Bladder microvascular endothelial cell (primary cell): ENCODE measurements at places on chromosomes 4 and X. TPM values are rescaled to one million over a fixed set of nuclear protein-coding genes. Genes with fewer than 3 reads are reported as not detected.

ARR3 gene
- not detected in 2 replicates for total RNA-seq

GAB3 gene
- 8.3 and 13.9 TPM in 2 replicates for total RNA-seq

FHL1 gene
- total RNA-seq = 39.0 and 112 TPM in 2 replicates

MAOA gene
- 13.6 and 203 TPM in 2 replicates for total RNA-seq

KCTD8 gene
- total RNA-seq = 2.3 and 4.2 TPM in 2 replicates

PDCL2 gene
- not detected in 2 replicates for total RNA-seq

GAGE1 gene
- total RNA-seq = not detected in 2 replicates

GAGE12C gene
- total RNA-seq = not detected in 2 replicates

SPATA4 gene
- not detected in 2 replicates for total RNA-seq

HHIP gene
- total RNA-seq = 29.3 and 380 TPM in 2 replicates

UGT2B10 gene
- total RNA-seq = not detected in 2 replicates

WWC2 gene
- 15.9 and 64.8 TPM in 2 replicates for total RNA-seq

FAT4 gene
- total RNA-seq = 31.2 and 107 TPM in 2 replicates

ASB9 gene
- total RNA-seq = 4.9 and 28.3 TPM in 2 replicates

ENPEP gene
- under 0.01 and 0.49 TPM in 2 replicates for total RNA-seq

STAP1 gene
- not detected in 2 replicates for total RNA-seq

ARMCX4 gene
- 2.6 and 9.9 TPM in 2 replicates for total RNA-seq

TRIM61 gene
- not detected in 2 replicates for total RNA-seq

MYOZ2 gene
- 0.16 TPM in 1 of 2 replicates, not detected in the other for total RNA-seq

BEX4 gene
- 10.4 and 21.0 TPM in 2 replicates for total RNA-seq
